ENCODE measurements at places on chromosomes 11 and 22.

DNA sequence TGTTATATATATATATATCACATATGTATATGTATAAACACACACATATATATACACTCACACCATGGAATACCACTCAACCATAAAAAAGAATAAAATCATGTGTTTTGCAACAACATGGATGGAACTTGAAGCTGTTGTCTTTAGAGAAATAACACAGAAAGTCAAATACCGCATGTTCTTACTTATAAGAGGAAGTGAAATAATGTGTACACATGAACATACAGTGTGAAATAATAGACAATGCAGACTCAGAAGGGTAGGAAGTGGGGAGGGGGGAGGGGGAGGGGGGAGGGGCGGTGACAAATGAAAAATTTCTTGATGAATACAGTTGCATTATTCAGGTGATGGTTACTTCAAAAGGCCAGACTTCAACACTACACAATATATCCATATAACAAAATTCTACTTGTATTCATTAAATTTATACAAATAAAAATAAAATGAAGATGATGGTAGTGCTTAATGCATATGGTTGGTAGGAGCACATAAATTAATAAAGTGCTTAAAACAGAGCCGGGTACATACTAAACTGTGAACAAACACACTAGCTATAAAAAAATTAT is 5.8 kb upstream of the OR5B2 start:
- DNase-seq: no peak

GRCh38 chr22:46395145-46395544 is 59.6 kb downstream of the TRMU start:
- no peak for DNase-seq

DNA sequence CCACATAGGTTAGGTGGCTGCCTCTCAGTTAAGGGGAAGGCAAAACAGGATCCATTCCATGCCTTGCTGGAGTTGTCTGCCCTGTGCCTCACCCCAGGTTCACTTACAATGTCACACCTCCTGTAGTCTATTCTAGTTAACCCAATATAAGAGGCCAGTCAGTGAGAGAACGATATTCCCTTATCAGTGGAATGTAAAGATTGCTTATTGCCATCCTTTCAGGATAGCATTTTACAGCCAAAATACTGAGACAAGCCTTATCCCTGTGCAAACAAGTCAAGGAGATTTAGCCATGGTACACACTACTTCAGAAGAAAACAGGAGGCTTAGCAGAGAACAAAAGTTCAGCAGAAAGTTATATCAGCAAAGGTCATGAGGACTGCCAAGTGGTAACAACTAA is 5.5 kb downstream of the CYP2R1 start:
- DNase-seq: no peak

GRCh38 chr11:118928870-118929500 is 3.3 kb upstream of the BCL9L start:
- DNase-seq: peak; percentile 71

DNA sequence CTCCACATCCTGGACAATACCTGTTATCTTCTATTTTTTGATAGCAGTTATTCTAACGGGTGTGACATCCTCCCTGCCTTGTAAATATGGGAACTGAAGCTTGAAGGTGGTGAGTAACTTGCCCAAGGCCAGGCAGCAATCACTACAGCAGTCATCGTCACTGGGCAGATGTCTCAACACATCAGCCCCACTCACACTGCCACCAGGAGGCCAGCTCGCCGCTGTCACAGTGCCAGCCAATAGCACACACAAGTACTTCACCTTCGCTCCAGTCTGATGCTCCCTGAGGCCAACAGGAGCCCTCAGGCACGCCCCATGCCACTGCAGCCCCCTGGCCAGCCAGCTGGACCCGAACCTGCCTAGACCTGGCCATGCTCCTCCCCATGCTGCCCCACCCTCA is 4.9 kb upstream of the TTLL1 start:
- no peak for DNase-seq

- DNase-seq: no peak
Observed at GRCh38 chr22:30439836-30440235, 14.3 kb downstream of the MTFP1 start.

DNA sequence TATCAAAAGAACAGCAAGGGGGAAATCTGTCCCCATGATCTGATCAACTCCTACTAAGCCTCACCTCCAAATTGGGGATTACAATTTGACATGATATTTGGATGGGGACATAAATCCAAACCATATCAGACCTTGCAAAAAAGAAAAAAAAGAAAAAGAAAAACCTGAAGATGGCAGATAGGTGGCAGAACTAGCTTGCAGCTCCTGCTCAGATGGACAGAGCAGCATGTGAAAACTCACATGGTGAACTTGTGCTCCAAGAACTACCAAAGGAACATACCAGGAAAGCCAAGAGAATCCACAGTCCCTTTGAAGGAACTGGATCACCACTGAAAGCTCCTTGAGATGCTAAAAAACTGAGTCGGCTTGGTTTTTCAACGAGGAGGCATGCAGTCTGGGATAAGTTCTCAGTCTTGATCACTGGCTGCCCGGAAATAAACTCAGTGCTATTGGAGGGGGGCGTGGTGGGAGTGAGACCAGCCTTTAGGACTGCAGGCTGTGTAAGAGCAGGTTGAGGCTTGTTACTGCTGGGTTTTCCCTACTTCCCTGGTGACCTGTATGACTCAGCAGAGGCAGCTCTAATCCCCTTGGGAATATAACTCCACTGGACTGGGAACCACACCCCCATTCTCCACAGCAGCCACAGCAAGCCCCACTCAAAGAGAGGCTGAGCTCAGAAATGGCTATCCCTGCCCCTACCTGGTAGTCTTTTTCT is 358.3 kb upstream of the ARHGAP42 start:
- DNase-seq: no peak

DNA sequence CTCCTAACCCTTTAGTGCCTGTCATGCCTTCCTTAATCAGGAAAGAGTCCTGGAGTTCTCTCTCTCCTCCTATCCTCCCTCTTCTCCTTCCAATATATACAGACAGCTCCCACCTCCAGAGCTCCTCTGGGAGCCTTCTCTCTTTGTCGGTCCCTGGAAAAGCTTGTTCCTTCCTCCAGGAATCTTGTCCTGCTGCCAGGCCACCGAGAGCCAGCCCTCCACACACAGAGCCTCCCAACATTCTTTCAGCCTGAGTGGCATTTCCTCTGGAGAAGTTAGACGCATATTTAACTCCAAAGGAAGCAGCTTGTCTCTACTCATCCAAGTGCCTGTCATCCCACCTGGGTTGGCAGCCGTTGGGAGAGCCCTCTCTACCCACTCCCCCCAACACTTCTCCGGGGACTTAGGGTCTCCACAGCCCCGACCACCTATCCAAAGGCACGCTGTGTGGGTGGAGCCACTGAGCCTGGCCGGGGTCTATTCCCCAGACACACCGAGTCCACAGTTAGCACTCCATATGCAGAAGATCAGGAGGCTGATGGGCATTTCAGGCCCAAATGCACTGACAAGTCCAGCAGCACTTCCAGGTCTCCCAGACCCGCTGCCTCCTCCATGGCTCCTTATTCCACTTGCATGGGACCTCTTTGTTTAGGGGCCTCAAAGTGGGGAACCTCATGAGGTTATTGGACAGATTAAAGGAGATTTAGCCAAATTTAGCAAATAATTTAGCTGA is 31.1 kb downstream of the DKK3 start:
- DNase-seq: no peak

DNA sequence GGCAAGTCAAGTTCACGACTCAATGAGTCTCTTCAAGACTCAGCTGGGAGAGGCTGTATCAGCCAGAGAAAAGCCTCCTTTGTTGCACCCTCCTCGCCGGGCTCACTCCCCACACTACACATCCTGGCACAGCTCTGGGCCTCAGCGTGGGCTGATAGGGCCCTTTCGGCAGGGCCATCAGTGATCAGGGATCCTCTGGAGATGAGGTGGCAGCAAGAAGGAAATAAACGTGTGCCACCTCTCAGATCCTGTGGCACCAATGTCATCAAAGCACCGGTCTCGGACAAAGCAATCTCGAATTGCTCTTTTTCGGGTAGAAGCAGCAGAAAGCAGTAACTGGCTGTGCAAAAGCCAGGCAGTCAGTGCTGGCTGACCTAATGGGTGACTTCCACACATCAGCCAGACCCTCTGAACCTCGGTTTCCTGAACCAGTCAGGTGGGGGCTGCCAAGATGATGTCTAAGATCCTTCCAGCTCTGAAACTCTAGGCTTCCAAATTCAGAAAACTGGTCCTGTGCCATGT is 2.1 kb downstream of the EHD1 start:
- no peak for DNase-seq

DNA sequence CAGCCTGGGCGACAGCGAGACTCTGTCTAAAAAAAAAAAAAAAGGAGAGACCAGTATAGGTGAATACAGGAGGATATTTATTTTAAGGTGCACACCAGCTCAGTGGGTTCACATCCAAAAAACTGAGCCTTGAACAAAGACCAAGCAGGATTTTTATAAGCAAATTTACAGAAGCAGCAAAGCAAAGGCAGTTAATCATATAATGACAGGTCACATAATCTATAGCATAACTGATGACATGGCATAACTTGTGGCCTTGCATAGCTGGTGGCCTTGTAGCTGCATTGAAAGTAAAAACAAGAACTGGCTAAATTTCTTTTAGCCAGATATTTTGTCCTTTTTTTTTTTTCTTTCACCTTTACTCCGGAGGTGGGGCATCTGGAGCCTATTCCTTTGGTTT is 2.7 kb upstream of the PLAAT3 start:
- DNase-seq: no peak
